ENCODE measurements at places on chromosomes 3 and 15.

DNA sequence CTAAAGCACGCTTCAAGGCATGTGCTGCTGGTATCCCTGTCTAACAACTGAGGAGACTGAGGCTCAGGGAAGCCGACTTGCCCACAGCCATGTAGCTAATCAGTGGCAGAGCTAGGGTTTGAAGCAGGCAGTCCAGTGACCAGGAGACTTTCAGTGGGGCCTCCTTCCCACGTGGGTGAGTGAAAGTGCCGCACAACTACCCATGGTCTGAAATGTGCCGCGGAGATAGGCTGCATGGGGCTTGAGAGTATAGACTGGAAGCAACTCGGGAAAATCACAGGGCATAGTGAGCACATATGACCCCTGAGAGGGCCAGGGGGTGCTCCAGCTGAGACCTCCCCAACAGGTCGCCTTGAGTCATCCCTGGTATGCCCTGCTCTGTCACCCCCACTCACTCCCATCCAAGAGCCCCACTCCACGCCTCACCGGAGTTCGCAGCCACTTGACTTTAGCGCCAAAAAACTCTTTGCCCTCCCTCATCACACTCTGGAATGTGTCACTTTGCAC lies 19.1 kb downstream of the FAM174B start:
- DNase-seq: no peak

DNA sequence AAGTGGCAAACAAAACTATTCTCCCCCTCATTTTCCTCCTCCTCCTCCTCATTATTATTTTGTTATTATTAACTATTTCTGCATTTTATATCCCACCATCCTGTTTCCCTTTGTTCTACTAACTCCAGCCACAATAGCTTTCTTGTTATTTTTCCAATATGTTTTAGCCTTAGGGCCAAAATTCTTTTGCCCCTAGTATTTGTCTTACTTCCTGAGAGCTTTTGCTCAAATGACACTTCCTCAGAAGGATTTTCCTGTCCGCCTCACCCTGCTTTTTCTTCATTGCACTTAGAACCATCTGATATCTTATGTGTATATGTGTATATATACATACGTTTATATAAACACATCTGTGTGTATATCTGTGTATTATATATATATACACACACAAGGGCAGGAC lies 32.7 kb upstream of the NUDT16 start:
- DNase-seq: no peak

DNA sequence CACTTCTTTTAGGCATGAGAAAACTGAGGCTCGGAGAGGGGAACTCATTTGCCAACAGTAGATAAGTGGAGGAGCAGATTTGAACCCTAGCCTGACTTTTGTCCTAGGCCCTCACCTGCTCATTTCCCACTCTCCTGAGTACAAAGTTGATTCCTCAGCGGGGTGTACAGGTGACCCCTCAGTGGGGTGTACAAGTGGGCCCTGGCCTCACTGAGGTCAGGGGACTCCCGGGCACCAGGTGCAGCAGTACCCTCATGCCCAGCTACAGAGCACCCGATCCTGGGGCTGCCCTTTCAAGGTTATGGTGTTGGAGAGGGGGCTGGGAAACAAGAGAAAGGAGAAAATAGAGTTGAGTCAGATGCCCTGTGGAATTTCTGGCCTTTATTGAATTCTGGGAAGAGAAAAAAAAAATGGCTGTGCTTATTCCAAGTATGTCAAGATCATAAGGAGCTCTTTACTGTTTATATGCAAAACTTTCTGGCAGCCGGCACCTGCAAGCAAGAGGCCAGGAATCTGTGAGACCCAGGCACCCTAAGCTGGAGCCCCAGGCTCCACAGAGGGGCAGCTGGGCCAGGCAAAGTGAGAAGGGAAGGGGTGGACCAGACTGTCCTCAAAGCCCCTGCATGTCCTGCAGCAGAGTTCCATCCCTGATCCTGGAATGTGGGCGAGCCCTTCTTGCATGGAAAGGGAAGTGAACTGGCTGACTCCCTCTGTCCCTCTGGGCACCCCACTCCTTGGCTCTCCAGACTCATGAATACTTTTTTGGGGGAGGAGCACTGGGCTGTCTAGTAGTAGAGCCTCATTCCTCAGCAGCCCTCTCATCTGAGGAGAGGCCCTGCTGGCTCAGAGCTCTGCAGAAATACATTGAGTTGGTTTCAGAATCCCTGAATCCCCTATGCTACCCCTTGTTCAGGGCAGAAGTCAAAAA lies 43.1 kb downstream of the AMOTL2 start:
- no peak for DNase-seq

DNA sequence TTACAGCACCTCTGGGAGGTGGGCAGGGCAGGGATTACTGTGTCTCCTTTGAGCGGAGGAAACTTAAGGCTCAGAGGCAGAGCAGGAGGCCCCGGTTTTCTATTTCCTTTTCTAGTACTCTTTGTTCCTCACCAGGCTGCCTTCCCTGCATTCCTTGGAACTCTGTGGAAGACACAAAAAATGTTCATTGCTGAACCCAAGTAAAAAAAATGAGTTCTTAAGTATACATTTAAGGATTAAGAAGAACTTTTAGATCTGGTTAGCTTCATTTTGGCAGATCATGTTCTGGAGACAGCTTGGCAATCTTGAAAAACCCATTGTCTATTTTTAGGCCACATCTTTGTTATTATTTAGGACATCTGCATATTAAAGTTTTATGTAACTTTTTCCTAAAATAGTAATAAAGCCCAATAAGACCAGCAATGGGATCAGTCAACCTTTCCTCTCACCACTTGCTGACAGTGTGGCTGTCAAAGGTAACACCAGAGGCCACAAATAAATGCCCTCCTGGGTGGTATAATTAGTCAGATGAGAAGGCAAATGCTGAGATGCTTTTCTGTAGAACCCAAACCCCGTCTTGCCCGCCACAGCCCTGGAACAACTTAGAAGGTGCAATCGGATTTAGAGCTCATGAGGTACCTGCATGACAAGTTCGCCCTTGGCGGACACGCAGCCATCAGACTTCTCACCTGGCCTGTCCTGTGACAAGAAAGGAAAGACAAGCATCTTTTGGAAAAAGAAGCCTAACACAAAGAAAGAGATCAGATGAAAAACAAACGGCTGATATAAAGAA lies 97.2 kb downstream of the DGKG start:
- DNase-seq: no peak

GRCh38 chr15:25687689-25688088 lies 175.4 kb downstream of the ATP10A start:
- no peak for DNase-seq

DNA sequence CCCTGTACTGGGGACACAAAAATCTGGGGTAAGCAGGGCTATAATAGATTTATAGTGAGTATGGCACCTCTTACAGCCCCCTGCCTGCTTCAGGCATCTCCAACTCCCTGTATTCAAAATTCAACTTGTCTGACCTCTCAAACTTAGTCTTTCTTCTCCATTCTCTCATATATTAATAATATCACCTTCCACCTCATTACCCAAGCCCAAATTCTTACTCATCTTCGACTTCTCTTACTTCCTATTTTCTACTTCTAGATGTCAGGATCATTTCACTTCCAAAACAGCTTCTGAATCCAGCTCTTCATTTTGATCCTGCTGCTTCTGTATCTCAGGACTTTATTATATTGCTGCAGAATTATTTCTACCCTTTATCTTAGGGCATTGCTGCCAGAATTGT lies 290.7 kb downstream of the CHST2 start:
- DNase-seq: no peak

- DNase-seq: no peak
These were observed 1.2 kb downstream of the ZBTB11 start for GRCh38 chr3:101675709-101676215.

DNA sequence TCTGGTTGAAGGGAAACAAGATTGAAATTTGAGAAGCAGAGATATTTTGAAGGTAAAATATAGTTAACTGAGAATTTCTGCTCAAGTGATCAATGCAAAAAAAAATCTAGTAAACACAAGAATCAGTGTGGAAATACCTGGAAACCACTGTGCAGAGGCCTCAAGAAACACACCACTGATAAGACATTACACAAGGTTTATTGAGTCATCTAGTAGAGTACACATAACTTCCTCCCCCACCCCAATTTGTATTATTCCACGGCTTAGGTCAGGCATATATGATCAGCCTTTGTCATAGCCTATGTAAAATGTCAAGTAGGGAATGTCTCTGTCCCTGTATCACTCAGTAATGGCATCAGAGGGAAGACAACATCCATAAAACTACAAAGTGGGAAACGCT lies 447.8 kb upstream of the BCHE start:
- no peak for DNase-seq

GRCh38 chr15:51183076-51183475 lies 88.4 kb upstream of the TNFAIP8L3 start:
- DNase-seq: no peak

DNA sequence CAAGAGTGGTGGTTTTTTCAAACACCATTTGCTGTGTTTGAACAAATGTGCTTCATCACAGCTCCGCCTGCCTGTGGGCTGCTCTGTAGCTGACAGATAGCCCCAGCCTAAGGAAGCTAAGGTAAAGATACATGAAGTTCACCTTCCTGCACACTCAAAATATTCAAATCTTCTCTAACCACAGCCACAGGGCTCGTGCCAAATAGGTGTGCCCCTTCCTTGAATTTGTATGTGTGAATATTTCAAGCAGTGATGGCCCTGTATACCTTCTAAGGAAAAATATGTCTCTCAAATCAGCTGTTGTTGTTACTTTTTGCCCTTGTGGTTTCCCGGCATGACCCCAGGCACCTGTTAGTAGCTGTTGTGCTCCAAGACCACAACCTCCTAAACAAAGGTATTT lies 92.8 kb downstream of the CCNL1 start:
- DNase-seq: no peak

DNA sequence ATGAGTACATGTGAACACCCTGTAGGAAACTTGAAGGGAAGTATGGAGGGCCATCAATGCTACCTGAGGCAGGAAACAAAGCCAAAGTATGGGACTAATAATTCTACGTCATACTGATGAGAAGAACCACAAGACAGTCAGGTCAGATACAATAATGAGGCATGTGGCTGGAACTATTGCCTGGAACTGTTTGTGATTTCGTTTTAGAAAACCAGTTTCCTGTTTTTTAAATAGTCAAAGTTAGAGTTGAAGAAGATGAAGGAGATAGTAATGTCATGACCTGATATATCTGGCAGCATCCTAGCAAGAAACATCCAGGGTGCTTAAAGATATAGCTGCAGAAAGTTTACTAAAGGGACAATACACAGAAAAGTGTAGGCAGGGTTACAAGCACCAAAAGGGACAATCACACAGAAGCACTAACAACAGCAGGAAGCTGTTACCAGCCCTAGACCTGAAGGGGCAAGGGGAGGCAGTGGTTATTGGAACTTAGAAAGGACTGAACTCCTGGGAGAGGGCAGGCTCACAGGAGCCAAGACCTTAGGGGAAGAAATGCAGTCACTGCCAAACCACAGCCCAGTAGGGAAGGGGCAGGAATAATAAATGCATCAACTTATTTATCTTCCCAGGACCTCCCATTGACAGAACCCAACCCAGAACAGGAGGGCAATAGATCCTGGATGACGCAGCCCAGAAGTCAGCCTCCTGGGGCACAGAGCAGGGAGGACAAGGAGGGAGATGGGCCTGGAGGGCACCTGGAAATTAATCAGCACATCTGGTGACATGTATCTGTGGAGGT lies 302.1 kb upstream of the STT3B start:
- no peak for DNase-seq

DNA sequence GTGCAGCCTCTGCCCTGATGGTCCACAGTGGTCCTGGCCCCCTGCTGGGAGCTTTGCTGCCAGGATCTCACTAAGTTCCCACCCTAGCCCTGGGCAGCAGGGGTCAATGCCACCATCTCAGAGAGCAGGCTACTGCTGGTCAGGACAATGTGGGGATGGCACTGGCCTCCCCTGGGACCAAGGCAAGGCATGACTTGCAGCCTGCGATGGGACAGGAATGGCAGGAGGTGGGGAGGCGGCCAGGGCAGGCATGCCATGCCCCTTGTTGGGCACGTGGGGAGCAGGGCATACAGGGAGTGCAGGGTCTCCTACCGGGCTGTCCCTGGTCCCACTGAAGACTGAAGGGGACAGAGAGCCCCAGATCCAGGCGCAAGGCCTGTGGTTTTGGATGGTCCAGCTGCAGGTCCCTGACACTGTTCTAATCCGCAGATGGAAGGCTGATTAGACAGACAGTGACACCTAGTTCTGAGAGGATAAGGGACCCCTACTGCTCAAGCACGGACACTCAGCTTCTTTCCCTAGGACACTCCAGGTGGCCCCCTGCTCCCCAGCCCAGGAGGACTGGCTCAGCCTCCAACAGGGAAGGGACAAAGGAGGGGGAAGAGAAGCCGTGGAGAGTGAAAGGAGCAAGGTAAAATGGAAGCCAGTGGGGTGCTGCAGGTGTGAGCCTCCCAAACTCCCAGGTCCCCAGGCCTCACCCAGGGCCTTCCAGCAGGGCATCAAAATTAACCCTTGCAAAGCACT lies 69.2 kb upstream of the RPL32 start:
- no peak for DNase-seq

DNA sequence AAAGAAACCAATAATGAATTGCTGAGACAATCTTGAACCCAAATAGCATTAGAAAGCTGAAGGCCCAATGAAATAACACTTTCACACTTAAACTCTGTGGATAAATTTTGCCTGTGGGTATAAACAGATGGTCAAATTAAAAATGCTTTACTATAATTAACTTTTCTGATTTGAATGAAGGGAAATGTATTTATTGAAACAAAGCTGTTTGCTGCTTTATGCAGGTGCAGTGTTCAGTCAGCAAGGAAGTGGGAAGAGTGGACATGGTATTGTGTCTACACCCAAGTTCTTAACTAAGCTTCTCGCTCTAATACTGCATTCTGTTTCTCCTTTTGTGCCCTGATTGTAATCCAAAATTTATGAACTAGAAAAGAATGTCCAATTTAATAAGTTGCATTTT lies 31.8 kb downstream of the NME9 start:
- DNase-seq: no peak

- no peak for DNase-seq
These were observed 11.5 kb downstream of the UBP1 start for GRCh38 chr3:33428734-33429133.

GRCh38 chr15:87492321-87492720 lies 764.2 kb downstream of the NTRK3 start:
- no peak for DNase-seq

DNA sequence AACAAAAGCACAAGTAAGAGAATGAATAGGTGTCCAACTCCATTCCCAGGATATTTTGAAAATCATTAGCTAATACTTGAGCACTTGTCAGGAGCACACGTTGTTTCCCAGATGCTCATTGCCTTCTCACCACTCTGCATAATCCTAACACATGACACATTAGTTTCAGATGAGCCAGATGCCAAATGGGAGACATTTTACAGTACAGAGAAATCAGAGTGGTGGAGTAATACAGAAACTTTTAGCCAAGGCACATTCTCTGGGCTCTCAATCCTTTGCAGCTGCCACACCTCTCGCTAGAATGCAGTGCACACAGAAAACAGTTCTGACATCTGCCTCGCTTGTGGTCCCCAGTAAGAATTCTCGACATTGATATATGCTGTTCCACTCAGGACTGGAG lies 76.6 kb downstream of the P3H2 start:
- DNase-seq: no peak
